Activated CD4-positive, alpha-beta T cell treated with anti-CD3 and anti-CD28 coated beads, Interleukin-2, amount 50 U/mL, for 48 hours (primary cell): ENCODE measurements at places on chromosomes 4 and X.

- no peak for DNase-seq
Measured at GRCh38 chr4:98937986-98938720, 9.2 kb upstream of the EIF4E start.

GRCh38 chr4:128525387-128525786, 237.8 kb upstream of the PGRMC2 start:
- no peak for DNase-seq

DNA sequence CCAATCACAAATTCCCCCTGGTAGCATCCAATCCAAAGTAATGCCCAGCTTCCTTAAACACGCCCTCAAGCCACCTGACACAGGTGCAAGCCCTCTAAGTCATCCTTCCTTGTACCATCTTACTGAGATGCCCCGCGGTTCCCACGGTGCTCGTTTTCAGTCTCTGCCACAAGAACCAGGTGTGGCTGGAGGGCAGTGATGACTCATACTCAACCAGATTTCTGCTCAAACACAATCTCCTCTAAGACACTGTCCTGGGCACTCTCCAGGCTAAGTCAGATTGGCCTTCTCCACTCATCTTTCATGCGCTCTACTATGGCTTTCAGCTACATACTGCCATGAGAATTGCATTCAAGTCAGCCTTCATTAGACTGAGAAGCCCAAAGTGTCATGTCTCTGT, 3.5 kb downstream of the SH3KBP1 start:
- peak; percentile 21 for DNase-seq

GRCh38 chr4:101981756-101982155, 191.2 kb downstream of the BANK1 start:
- no peak for DNase-seq

GRCh38 chr4:110088670-110089069, 109.7 kb downstream of the ELOVL6 start:
- DNase-seq = no peak

- no peak for DNase-seq
Measured at GRCh38 chrX:45758738-45759397, 558.2 kb upstream of the DIPK2B start.

DNA sequence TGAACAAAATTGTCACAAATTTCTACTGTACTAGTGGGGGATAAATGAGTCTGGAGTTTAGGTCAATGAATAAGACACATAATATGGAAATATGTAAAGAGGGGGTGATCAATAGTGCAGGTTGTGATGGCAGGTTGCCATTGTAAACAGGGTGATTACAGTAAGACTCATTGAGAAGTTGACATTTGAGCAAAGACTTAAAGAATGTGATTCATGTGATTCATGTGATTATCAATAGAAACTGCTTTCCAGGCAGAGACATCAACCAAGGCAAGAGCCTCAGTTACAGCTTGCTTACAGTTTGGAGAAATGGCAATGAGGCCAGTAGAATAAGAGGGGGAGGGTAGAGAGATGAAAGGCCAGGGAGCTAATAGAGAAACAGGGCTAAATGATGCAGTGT, 45.8 kb upstream of the GIMD1 start:
- DNase-seq = no peak

DNA sequence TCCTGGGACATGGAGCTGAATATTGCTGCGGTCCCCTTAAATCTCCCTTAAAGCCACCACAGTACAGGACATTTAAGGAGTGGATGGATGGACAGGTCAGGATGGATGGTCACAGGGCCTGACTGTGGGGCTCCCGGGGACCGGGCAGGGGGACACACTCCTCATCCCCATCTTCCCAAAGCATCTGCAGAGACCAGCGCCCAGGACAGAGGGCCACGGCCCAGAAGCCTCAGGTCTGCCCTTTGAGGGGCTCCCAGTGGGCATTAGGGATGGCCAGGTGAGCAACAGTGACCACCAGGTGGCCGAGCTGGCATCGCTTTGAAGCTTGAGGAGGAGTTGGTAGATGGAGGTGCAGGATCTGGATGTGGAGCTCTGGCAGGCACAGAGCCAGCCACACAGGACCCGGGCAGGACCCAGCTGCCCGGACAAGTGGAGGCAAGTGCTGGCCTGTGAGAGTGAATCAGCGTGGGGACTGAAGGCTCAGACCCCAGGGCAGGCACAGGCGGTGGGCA, 51.4 kb downstream of the ABLIM2 start:
- no peak for DNase-seq

DNA sequence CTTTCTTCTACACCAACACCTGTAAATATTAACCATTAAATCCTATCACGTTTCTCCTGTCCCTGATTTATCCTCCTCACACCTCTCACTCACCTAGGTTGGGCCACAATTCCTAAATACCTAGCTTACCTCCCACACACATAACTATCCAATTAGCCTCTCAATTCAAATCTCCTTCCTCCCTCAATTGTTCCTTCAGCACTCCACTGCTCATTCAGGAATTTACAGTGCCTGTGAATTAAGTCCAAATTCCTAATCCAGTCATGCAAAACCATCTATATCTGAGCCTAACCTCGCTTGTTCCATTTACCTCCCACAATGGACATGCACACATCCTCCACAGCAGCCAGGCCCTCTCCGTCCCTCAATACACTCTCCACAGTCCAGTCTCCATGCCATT, 17.5 kb downstream of the ANXA5 start:
- DNase-seq = no peak

DNA sequence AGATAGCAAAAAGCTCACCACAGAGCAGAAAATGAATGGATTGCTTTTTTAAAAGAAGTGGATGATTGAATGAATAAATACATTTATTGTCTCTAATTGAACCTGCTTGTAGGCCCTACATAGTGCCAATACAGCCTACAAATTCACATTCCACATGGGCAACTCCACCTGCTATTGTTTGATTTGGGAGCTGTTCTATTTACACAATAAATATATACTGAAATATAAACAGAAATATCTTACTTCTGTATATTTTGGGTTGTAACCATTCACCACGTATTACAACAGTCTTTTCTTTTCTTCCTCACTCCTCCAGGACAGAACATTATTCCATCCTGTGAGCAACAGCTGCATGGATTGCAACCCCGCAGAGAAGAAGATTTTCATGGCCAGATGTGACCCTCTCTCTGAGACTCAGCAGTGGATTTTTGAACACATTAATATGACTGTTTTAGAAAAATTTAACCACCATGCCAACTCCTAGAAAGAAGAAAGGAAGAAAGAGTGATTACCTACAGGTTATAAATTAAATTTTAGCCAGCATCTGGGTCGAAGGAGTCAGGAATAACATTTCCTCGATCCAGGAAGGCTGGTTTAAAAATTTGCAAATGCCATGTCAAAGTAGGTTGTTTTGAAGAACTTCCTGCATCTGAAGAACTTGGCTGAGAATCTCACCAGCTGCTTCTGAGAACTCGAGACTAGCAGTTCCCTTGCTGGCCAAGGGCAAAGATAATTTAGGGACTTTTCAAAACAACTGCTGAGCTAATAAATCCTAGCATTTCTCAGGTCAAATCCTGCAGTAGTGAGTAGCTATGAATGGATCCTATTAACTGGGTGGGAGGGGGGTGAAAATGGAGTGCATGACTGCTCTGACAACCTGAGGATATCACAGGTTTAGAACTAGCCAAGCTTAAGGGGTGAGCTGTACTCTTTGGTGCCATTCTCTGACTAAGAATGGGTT, 128.7 kb upstream of the GALNT7 start:
- DNase-seq = no peak

DNA sequence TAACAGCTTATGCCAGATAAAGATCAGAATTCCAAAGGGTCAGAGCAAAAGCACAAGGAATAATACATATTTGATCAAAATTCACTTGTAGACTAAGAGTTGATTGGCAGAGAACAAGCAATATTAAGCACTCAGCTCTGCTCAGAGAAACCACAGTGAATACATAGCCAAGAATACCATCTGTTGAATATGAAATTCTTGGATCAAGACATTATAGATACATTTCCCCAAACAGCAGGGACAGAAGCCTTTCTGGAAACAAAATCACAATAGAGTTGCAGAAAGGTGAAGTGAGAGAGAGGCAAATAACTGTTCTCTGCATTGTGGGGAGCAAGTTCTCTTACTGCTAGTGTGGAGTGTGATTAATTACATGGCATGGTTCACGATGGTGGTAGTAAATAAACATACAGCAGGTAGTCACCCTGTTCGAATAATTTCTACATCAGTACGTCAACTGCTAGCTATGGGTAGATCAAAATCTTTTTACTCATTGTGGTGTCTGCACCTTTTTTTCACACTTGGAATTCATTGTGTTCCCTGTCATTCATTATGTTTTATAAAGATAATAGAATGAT, 366.7 kb downstream of the PCDH7 start:
- no peak for DNase-seq

- peak; percentile 49 for DNase-seq
Measured at GRCh38 chrX:1249101-1249887, 19.3 kb upstream of the CSF2RA start.

DNA sequence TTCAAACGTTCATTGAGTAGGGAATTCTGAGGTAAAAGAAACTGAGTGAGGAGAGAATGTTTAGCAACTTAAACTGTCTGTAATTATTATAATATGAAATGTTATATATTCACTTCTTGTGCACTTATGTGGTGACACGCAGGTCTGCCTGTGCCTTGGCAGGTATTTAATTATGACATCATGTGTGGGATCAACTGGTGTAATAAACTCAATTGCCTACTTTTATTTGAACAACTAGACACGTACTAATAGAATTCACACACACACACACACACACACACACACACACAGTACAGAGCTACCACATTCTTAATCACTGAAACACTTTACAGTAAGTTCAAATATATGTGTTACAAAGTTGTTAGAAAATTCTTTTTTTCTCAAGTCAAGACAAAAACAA, 20.7 kb upstream of the SLC25A31 start:
- DNase-seq = no peak

GRCh38 chr4:7320206-7320797, 114.4 kb downstream of the PSAPL1 start:
- DNase-seq = no peak

- DNase-seq = no peak
Measured at GRCh38 chr4:170248576-170248975, 158.8 kb upstream of the AADAT start.

DNA sequence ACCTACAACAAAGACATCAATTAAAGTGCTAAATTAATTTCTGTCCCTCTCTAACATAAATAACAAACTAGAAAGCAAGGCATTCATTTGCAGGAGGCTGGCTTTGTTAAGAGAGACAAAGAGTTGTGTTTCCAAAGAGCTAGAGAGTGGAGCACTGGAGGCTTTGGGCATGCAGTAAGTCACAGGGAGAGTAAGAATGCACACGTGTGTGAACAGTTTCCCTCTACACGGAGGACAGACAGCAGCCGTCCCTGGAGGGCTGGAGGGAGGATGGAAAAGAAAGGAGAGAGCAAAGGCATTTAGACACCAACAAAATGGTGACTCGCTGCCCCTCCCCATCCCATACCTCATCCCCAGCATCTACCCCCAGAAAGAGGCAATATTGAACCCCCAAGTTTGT, 20.4 kb upstream of the DCHS2 start:
- no peak for DNase-seq

- DNase-seq = no peak
Measured at GRCh38 chrX:446245-446644, 59.5 kb upstream of the PPP2R3B start.

DNA sequence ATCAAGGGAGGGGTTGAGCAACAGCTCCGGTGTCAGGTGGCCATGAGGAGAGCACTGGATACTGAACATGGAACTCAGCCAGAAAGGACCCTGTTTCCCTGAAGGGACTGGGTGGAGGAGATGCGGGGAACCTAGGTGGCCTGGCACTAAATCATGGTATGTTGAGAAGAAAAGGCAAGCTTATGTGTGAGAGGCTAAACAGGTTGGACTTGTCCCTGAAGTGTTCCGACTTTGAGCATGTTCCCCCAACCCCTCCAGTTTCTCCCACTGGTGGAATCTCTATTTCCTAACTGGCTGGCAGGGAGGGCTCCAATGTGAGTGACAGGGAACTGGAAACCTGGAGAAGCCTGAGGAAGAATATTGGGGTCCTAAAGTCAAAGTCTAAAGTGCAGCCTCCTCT, 69.5 kb downstream of the PLAC1 start:
- no peak for DNase-seq

- no peak for DNase-seq
Measured at GRCh38 chr4:113106108-113106507, 56.7 kb downstream of the ANK2 start.

GRCh38 chr4:188177997-188178675, 38.9 kb downstream of the TRIML1 start:
- DNase-seq = no peak

GRCh38 chr4:3697033-3697432, 69.2 kb upstream of the ADRA2C start:
- DNase-seq = no peak

- no peak for DNase-seq
Measured at GRCh38 chrX:81662381-81662780, 460.5 kb downstream of the SH3BGRL start.

- no peak for DNase-seq
Measured at GRCh38 chrX:130523460-130524394, 121.9 kb downstream of the RBMX2 start.

GRCh38 chr4:24675721-24676389, 91.5 kb upstream of the DHX15 start:
- no peak for DNase-seq

GRCh38 chr4:97998203-97998602, 145.1 kb downstream of the STPG2 start:
- no peak for DNase-seq

DNA sequence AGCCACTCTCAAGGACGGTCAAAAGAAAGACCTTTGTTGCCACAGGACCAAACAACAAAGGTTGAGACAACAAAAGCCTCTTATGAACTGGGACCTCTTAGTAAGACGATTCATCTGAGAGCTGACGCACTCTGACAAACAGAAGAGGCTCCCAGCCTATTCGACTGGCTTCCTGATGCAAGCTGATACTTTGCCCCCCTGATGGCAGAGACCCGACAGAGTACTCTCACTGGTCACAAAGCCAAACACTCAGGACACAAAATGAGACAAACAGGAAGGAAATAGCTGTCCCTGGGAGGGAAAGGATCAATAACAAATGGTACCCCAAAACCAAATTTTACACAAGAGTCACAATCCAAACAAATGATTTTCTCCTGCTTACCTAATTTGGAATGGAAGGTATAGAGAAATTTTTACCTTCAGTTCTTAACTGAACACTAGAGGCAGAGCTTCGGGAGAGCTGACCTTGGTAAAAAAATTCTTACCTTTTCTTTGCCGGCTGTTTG, 75.2 kb upstream of the PLAC8 start:
- no peak for DNase-seq

DNA sequence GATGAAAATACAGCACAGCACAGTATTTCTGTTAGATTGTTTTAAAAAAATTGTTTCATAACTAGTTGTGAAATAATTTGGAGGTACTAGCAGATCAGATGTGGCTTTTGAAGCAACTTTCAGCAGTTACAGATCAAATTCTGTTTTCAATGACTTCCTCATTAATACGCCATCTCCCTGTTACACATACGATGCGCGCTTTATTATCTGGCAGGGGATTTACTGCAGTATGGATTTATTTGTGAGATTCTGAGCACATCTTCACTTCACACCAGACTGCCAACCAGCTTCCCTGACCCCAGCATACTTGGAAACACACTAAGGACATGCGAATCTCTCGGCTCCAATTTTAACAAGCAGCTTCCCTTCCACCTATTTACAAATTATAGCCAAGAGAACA, 235.5 kb upstream of the DIAPH2 start:
- DNase-seq = no peak
